ENCODE measurements at places on chromosomes 11 and 22. TPM values are rescaled to one million over a fixed set of nuclear protein-coding genes. Genes with fewer than 3 reads are reported as not detected.

DNA sequence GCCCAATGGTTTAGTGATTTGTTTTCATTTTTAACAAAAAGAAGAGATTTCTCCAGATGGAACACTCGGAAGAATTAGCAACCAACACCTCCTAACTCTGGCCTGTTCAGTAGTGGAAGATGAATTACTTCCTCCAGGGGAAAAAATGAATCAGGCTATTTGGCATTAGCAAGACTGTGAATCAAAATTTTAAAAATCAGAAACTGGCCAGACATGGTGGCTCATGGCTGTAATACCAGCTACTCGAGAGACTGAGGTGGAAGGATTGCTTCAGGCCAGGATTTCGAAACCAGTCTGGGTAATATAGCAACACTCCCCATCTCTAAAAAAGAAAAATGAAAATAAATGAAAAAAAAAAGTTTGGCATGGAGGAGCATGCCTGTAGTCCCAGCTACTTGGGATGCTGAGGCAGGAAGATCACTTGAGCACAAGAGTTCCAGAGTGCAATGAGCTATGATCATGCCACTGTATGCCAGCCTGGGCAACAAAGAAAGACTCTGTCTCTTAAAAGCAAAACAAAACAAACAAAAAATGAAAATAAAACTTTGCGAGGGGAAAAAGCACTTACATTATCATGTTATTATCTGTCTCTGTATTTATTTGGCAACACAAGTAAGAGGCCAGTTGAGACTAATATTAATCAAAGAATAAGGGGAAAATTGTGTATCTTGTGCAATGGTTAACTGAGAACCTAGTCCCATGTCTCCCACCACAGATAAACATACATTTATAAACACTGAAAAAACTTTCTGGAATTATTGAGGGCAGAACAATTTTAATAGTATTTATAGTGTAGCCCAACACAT, 796.3 kb upstream of the ANO3 start:
- DNase-seq, result peak; percentile 17

- no peak for DNase-seq
Measured at GRCh38 chr11:114141863-114142580, 82.5 kb downstream of the ZBTB16 start.

DNA sequence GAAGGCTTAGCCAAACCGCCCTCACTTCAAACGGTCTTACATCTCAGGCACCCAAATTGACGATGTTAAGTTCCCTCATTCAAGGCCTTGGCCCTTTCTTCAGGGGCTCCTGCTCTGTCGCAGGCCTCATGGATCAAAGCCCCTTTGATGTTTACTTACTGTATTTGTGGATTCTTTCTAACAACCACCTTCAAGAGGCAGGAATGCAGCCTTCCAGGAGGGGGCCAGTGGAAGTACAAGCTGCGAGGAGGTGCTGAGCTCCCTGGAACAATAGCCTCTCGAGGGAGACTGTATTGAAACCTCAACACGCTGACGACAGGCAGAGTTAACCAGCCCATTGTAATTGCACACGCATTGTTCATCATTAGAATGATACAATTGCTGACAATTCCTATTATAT, 209.1 kb downstream of the ST3GAL4 start:
- no peak for DNase-seq

- no peak for DNase-seq
Measured at GRCh38 chr11:86571273-86571948, 101.0 kb downstream of the ME3 start.

The PIWIL4 gene
- 0.38 TPM for total RNA-seq

All from bronchial epithelial cell (primary cell).